ENCODE measurements at places on chromosomes 11 and 22.
A peak's percentile ranks its signal among the peaks of the same experiment; 100 is the strongest.

- no peak overlapping the region for H3K27ac ChIP-seq
- H3K4me1 ChIP-seq = no peaks in the 10 kb centered on the region
- peaks cover 42% of the 10 kb centered on the region for H3K36me3 ChIP-seq
Observed at GRCh38 chr11:46499821-46500220, 94.0 kb downstream of the AMBRA1 start.

GRCh38 chr11:75539459-75540334, 14.0 kb upstream of the GDPD5 start:
- no peaks in the 10 kb centered on the region for H3K27me3 ChIP-seq
- no peak for DNase-seq
- no peaks in the 10 kb centered on the region for H3K36me3 ChIP-seq
- no peak overlapping the region for H3K27ac ChIP-seq

DNA sequence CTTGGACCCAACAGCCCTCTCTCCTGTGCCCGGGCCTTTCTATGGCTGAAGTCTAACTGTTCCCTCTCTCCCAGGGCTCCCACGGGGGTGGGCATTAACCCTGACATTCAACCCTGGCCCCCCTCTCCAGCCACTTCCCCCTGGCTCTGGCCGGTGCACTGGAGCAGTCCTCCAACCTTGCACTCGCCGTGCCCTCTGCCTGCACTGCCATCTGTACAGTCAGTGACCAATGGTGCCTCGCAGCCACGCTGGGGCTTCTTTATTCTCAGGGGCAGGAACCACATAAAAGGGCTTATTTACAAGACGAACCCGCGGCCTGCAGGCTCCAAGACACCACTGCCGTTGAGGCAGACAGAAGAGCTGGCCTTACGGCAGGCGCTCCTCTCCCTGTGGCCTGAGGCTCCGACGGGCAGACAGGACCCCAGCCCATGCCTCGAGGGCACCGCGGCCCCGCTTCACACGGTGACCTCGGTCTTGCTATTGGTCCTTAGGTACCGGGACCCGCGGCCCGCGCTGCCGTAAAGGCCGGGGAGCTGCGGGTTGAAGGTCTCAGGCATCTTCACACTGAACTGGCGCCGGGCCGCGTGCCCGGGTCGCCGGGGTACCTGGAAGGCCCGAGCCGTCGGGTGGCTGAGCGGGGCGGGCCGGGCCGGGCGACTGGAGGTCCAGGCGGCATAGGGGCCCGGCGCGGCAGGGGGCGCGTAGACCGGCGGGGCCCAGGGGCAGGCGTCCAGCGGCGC, 5.4 kb downstream of the SHISA8 start:
- DNase-seq = no peak
- H3K4me3 ChIP-seq = no peak overlapping the region
- peaks cover 38% of the 10 kb centered on the region for H3K4me1 ChIP-seq
- H3K27me3 ChIP-seq = peaks cover 39% of the 10 kb centered on the region
- no peak overlapping the region for H3K27ac ChIP-seq
- H3K36me3 ChIP-seq = peaks cover 12% of the 10 kb centered on the region

DNA sequence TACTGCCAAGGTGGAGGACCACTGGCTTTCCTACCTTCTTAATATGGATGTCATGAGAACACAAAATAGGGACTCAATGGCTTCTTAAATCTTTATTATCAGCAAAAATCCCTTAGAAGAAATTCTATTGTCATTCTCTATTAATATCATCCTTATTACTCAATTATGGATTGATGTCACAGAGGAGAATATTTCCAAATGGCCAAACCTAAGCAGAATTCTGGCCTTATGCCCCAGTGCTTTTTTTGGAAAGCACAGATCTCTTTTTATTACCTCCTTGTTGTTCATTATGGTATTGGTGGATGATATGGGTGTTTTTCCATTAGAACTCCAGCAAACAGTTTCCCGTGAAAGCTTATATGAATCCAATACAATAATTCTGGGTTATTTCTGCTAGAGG, 9.9 kb downstream of the CRTAM start:
- no peak overlapping the region for H3K27ac ChIP-seq
- H3K4me3 ChIP-seq = no peak overlapping the region
- H3K36me3 ChIP-seq = no peaks in the 10 kb centered on the region
- H3K27me3 ChIP-seq = no peaks in the 10 kb centered on the region
- peaks cover 36% of the 10 kb centered on the region for H3K4me1 ChIP-seq

DNA sequence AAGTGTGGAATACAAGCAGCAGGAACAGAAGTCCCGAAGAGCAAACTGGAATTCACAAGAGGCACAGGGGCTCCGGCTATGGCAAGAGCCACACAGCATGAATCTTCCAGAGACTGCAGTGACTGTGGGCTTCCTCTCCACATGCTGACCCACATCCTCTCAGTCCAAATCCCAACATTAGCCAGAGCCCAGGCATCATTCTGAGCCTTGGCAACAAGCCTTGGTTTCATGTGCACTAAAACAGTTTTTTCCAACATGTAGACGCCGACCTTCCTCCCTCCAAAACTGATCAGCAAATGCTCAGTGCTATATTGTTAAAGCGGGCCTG, 91.7 kb upstream of the CSNK2A3 start:
- no peak overlapping the region for H3K4me3 ChIP-seq
- no peak overlapping the region for H3K27ac ChIP-seq
- H3K4me1 ChIP-seq = no peaks in the 10 kb centered on the region
- H3K36me3 ChIP-seq = no peaks in the 10 kb centered on the region
- H3K27me3 ChIP-seq = no peaks in the 10 kb centered on the region

DNA sequence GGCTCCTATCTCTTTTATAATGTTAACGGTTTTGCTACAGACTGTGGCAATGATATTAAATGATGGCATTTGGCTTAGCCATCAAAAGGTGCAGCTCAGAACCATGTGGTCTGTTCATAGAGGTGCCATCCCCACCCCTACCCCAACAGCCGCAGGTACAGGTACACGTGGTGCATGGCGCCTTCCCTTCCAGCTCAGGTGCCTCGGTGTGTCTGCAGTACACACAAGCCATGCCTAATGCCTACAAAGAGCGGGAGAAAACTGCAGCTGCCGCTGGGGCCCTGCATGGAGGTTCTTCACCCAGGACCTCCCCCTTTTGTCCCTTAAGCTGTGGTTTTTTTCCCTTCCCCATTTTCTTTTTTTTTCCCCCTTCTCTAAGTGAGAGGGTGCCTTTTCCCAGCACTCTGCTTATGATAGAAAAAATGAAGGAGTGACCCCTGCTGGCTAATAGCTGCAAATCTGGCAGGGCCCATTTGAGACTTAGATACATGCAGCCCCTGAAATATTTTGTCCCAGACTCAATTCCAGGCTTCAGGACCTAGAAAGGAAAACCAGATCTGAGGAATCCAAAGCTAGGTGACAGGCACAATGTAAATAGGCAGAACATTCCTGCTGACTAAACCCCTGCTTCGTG, 6.5 kb downstream of the OR52M1 start:
- H3K27ac ChIP-seq = no peak overlapping the region
- no peak overlapping the region for H3K4me3 ChIP-seq
- no peak for DNase-seq
- H3K27me3 ChIP-seq = no peaks in the 10 kb centered on the region
- H3K4me1 ChIP-seq = no peaks in the 10 kb centered on the region

- no peak overlapping the region for H3K27ac ChIP-seq
- no peak overlapping the region for H3K4me3 ChIP-seq
- peaks cover 27% of the 10 kb centered on the region for H3K36me3 ChIP-seq
- DNase-seq = no peak
Observed at GRCh38 chr11:30328681-30329080, 5.8 kb downstream of the ARL14EP start.

DNA sequence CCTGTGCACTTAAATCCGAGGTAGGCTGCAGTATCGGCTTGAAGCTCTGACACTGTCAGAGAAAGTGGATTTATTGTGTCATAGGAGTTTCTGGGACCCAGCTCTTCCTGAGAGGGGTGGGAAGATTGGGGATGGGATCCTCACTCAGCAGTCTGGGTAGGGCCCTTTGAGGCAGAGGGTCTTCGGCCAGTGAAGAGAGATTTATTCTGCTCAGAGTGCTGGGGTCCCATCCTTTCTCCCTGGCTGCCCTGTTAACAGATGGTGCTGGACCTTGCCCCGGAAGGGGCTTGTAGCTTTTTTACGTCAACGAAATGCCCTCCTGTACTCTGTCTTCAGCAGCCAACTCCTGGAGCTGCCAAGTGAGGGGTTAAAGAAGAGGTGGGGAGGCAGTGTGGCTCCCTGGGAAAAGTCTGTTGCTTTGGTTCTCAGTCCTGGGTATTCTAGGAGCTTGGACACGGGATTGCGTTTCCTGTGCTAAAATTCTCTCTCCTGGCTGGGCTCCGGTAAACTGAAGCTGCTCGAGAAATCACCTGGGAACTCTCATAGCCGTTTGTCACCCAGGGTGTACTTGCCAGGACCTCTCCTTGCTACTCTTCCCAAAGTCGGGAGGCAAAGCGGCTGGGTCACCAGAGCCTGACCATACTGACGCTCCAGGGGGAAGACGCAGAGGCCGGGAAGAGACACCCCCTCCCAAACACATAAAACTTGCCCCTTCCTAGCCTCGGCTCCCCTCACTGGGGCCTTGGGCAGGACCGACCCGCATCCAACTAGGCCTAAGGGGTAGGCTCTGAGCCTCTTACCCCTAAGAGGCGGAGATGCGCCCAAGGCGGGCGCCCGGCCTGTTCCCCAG, 806 bp upstream of the SMDT1 start:
- H3K4me1 ChIP-seq = peaks cover 59% of the 10 kb centered on the region
- no peaks in the 10 kb centered on the region for H3K27me3 ChIP-seq
- H3K36me3 ChIP-seq = peaks cover 20% of the 10 kb centered on the region
- peak overlapping the region; percentile 73 for H3K4me3 ChIP-seq
